NT2/D1 (cell line): ENCODE measurements at places on chromosomes 11 and 22.

- DNase-seq, result no peak
These were observed 44.5 kb downstream of the ME3 start for GRCh38 chr11:86627776-86628455.

DNA sequence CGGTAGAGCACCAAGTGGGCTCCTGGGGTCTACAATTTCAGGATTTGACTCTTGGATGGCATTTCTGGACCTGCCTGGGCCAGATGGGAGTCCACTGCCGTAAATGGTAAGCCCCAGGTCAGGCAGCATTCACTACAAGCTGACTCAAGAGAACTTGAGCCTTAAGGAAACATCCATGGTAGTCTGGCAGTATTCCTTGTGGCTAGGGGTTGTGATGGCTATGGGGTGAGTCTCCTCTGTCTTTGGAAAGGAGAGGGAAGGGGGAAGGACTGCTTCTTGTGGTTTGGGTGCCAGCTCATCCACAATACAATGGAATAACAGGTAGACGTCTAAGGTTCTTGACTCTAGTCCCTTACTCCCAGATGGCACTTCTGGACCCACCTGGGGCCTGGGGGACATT lies 32.3 kb upstream of the POU2AF2 start:
- DNase-seq, result no peak

- DNase-seq, result no peak
These were observed 68.5 kb upstream of the CSNK2A3 start for GRCh38 chr11:11421509-11421908.

GRCh38 chr11:79431535-79431934 lies 9.3 kb downstream of the TENM4 start:
- no peak for DNase-seq

DNA sequence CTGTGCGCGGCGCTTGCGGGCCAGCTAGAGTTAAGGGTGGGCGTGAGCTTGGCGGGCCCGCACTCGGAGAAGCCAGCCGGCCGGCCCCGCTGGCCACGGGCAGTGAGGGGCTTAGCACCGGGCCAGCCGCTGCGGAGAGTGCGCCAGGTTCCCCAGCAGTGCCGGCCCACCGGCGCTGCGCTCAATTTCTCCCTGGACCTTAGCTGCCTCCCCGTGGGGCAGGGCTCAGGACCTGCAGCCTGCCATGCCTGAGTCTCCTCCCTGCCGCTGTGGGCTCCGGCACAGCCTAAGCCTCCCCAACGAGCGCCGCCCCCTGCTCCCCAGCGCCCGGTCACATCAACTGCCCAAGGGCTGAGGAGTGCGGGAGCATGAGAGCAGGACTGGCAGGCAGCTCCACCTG lies 5.2 kb upstream of the PES1 start:
- no peak for DNase-seq

DNA sequence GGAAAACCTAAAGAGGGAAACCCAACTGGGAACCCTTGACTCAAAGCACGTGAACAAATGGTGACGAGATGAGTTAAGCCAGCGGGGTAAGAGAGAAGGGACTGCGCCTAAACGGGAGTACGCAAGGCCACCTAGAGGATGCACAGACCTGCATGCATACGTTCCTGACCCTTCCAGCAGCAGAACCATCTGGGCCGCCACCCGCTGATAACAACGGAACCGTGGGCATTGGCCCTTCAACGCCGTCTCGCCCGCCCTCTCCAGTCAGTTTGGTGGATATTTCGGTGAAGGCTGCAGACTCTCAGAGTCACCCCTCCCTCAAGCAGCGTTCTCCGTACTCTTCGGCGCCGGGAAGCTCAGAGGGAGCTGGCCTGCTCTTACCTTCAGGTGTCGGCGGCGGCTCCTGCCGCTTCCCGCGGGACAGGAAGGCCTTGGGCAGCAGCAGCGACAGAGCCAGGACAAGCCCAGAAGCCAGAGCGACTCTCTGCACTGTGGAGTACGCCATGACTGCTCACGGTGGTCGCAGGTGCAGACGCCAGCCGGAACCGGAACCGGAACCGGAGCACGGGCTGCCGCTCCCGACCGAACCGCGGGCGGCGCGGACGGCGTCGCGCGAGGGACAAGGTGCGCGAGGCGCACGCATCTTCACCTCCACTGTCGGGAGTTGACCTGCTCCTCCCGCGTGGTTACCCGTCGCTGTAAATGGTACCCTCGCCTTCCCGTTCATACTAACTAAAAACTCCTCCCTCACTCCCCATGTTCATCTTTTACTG lies at the start of gene RIC3:
Gene RIC3, minus strand, starts transcription at position 541 of the 773 bp plus-strand sequence. Its CDS starts 36 bp downstream, at position 505.
- peak; percentile 43 for DNase-seq

DNA sequence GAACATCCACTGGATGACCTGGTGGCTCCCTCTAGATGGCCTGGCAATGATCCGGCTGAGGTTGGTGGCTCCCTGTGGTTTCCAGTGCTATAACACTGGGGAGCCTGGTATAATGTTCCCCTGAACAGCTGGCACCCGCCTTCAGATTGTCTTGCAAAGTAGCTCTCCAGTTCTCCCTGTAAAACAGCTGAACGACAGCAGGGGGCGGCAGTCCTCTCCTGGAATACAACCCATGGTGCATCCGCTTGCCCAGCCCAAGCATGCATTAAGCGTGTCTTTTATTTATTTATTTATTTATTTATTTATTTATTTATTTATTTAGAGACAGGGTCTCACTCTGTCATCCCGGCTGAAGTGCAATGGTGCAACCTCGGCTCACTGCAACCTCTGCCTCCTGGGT lies 258.9 kb downstream of the BUD13 start:
- DNase-seq, result no peak

DNA sequence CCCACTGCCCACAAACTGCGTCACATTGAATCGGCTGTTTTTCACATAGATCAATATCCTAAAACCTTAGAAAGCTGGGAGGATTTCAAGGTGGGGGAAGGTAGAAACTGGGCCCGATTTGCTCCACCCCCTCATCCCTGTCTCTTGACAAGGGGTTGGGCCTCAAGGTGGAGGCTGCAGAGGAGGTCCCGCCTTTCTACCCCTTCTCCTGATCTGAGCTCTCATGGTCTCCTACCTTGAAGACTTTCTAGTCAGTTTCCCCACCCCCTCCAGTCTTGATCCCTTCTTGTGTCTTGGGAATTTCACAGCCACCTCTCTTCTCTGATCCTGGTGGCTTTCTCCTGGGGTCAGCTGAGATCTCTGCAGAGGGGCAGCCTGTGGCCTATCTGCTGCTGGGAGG lies 4.5 kb upstream of the STARD10 start:
- no peak for DNase-seq

DNA sequence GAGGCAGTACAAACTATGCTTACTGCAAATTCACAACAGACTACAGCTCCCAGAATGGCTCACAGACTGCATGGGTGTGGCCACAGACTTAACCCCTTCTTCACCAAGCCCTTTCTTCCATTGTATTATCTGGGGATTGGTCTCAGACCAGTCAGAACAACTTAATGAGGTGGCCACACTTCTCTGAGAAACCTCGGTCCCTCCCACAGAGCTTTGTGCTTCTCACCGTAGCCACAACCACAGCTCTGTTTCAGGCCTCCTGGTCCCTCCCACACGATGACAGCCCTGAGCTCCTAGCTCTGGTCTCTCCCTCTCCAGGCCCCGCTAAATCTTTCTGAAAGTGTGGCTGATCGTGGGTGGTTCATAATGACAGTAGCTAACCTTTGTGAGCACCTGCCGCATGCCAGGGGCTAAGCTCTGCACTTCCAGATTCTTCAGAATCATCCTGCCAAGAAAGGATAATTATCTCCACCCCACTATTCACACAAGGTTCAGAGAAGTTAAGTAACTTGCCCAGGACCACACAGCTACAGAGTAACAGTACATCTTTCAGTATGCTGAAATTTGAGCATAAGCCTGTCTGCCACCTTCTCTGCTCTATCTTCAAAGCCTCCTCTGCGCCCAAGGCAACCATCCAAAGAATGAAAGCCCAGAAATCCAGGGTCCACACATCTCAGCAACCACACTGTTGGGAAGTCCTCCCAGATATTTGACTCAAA lies 5.4 kb downstream of the PDE2A start:
- no peak for DNase-seq

DNA sequence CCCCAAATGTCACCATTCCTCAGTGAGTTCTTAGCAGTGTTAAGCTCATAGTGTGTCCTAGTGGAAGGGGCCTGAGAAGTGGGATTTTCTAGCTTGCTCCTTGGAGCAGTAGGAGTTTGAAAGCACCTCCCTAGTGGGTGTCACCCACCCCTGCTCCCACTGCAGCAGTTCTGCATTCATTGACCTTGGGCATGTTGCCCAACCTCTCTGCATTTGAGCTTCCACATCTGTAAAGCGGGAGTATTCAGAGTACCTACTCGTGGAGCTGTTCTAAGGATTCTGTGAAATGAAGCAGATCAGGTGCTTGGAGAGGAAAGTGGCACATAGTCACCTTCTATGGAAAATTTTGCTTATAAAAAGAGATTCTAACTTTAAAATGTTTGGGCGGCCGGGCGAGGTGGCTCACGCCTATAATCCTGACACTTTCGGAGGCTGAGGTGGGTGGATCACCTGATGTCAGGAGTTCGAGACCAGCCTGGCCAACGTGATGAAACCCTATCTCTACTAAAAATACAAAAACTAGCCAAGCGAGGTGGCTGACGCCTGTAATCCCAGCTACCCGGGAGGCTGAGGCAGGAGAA lies 16.9 kb downstream of the LMO2 start:
- DNase-seq, result no peak

DNA sequence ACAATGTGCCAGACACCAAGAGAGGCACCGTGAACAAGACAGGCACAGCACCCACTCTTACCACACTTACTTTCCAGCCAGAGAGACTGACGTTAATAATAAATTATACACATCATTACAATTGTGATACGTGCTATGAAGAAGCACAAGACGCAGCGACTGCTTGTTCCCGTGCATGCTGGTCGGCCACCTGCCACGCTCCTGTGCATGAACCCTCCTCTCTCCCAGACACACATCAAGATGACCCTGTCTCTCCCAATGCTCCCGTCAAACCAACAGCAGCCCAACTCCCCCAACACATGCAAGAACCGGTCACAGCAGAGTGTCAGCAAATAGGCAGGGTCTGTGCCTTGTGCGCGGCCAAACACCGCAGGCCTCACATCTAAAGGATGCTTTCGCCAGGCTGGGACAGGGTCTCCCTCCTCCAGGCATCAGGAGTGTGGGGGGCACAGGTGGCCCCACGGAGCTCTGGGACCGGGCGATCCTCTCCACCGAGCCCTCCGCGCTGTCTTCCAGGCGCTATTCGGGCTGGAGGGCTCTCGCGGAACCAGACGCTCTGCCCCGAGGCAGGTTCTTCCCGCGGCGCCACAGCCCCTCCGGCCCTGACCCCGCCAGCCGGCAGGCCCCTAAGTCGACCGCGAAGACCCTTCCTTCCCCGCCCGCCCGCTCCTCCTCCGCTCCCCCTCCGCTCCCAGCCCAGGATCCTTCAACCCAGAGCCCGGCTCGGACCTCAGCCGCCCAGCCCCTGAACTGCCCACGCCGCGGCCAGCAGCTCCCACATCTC lies 533 bp downstream of the SERGEF start:
- DNase-seq, result no peak

DNA sequence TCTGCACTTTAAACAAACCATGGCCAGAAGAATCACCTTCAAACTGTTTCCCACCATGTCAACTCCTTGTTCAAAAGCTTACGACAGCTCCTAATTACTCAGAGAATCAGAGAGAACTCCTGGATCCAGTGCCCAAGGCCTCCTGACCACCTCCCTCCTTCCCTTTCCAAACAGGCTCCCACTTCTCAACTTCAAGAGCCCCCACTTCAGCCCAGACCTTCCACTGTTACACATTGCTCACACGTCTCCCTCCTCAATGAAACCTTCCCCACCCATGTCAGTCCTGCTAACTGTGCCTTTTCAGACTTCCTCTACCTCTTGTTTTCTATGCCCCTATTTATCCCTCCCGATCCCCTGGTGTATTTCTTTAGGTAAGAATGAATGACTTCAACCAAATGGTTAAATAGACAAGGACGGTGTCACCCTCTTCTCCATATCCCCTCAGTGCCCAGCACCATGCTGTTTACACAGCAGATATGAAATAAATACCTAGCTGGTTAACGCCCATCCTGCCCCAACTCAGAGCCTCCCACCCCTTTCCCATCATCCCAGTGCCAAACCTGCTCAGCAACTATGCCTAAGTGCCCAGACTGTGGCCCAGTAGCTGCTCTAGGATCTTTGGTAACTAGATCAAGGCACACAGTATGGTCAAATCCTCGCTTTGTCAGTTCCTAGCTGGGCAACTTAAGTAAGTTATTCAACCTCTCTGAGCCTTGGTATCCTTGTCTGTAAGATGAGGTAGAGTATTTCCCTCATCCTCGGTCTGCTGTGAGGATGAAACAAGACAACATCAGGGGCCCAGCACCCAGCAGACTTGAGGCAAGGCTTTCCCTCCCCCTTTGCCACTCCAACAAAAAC lies 36.8 kb downstream of the PLEKHA7 start:
- DNase-seq, result no peak

DNA sequence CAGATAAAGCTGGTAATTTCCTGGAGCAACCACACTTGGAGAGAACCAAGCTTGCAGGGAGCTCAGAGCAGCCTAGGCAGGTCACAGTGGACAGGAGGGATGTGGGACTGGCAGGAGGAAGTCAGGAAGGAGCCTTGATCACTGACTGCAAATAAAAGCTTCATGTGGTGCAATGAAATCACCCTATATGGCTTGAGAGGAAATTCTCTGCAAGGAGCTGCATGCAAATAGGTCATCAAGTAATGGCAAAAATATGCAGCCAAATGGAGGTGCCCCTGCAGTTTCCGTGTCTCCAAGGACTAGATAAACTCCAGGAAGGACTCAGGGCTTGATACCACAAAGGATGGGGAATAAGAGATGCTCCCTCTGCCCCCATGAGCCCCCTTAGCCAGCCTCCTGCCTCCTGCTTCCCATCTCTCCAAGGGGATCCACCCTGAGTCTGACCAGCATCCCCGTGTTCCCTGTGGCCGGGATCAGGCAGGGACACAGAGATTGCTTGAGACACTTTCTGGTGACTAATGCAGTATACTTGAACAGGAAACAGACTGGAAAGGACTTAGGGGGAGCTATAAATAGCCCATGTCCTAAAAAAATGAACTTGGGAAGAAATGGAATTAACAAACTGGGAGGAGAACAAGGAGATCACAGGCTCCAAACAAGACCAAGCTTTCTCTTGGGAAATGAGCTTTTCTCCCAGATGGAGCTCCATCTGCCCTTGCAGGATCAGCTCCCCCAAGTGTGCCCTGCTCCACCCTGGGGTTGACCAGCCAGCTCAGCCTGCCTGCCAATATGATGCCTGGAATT lies 23.9 kb upstream of the MICAL2 start:
- no peak for DNase-seq

DNA sequence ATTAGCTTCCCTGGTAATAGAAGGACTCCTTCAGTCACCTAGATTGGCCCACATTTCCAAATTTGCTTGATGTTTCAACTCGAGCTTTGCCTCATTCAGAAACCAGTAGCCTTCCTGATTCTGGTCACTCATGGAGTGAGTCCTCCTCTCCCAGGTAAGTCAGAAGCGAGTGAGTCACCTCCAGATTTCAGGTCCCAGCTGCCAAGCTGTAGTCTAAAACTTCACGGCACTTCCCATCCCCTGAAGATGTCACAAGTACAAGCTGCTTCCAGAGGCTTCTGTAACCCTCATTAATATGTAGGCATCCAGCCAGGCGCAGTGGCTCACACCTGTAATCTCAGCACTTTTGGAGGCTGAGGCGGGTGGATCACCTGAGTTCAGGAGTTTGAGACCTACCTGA lies 23.5 kb downstream of the ARHGAP8 start:
- DNase-seq, result no peak

- no peak for DNase-seq
These were observed 3.4 kb downstream of the C11orf71 start for GRCh38 chr11:114396916-114397315.

GRCh38 chr11:38648604-38649003 lies 2050.6 kb upstream of the RAG2 start:
- no peak for DNase-seq

GRCh38 chr22:24322522-24322921 lies 51.9 kb downstream of the SPECC1L start:
- DNase-seq, result no peak

GRCh38 chr22:42317008-42317407 lies 46.6 kb upstream of the TCF20 start:
- no peak for DNase-seq
